ENCODE measurements at places on chromosomes 7 and 10.

- no peak for DNase-seq
Measured at GRCh38 chr7:107989618-107990373, 13.2 kb downstream of the LAMB1 start.

GRCh38 chr7:44193011-44193802, 4.0 kb upstream of the GCK start:
- DNase-seq: no peak

GRCh38 chr7:121076350-121077164, 88.0 kb downstream of the CPED1 start:
- DNase-seq: no peak

DNA sequence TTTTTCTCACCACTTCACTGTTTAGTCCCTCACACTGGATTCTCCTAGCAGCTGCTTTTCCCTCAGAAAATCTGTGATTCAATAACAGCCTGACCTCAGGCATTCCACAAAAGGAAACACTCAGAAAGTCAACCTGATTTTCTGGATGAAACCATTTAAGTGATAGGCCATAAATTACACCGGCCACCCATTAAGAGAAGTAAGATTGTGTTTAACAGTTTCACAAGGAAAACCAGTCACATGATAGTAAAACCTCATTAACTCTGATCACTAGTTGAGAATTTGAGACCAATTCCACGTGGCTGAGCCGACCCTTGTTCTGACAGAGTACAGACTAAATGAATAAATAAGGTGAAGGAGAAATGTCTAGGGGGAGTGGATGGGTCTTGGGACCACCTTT, 7.7 kb downstream of the GRM8 start:
- DNase-seq: no peak

DNA sequence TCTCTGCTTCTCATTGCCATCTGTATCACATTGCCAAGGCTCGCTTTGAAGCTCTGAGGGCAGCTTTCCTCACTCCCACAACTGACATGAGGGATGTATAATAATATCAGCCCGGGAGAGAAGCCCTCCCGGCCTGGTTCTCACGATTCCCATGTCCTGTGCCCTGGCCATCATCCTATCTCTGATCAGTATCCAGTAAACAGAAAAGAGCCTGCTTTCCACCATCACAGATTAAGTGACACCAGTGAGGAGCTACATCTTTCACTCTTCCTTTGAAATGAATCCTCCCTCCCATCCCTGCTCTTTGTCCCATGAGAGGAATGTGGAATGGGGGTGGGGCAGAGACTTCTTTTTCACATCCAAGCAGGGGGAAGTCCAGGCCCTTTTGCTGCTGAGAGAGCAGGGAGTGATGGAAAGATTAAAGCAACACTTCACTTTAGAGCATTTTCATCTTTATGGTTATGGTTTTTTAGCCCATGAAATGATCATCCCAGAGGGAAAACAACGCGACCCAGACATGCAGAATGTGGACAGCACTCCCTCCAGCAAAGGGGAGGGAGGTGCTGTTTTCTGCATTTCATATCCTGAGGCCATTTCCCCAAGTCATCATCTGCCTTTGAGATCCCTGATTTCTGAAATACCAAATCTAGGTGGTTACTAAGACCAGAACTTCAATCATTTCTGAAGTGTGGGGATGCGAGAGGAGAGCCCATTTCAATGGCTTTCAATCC, 84.6 kb upstream of the LYZL1 start:
- DNase-seq: no peak

GRCh38 chr10:9869205-9869604, 1148.5 kb upstream of the CELF2 start:
- no peak for DNase-seq

- no peak for DNase-seq
Measured at GRCh38 chr10:104230490-104230889, 1.7 kb downstream of the CFAP43 start.

GRCh38 chr10:84541289-84541637, 212.9 kb downstream of the CCSER2 start:
- DNase-seq: no peak

DNA sequence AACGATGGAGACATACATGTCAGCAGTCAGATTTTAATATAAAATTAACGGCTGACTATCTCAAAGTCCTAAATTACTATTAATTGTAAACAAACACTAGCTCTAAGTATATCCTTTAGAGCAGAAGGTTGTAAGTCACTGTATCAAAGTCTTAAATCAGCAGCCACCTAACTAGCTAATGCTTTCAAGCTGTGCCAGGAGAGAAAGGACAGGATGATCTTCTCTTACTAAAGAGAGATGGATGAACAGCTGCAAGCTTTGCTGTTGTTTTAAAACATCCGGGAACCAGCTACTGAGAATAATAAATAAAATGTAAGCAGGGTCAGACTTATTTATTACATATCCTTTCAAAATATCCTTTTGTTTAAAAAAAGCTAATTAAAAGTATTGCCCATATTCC, 24.0 kb upstream of the ABLIM1 start:
- DNase-seq: no peak

DNA sequence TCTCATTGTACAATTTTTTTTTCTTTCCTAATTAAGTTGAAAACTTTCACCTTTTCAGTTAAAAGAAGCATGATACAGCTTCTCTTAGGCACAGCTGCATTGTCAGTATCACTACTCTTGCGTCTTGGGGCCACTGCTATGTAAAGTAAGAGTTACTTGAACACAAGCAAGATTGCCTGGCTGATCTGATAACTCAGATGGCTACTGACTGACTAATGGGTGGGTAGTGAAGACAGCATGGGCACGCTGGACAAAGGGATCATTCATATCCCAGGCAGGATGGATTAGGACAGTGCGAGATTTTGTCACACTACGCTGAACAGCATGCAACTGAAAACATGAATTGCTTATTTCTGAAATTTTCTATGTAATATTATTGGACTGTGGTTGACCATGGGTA, 11.6 kb upstream of the ADAMTS14 start:
- DNase-seq: no peak

GRCh38 chr10:105973360-105973759, 1191.1 kb downstream of the SORCS1 start:
- no peak for DNase-seq

DNA sequence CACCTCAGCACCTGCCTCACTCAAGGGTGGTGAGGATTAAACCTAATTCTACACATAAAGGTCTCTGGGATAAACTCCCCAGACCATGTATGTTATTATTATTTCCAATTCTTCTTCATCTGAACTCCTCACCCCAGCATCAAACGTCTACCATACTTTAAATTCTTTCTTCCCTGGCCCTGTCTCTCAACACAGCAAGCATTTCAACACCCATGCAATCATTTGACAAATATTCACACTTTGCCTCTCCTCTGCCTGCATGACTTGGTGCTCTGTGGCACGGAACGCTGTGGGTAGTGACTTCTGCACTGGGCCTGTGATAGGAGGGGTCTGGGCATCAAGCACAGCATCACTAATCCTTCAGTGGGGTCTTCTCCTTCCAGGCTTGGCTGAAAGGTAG, 490.8 kb downstream of the TNS3 start:
- DNase-seq: no peak

- no peak for DNase-seq
Measured at GRCh38 chr7:44709011-44709915, 39.4 kb upstream of the ZMIZ2 start.

DNA sequence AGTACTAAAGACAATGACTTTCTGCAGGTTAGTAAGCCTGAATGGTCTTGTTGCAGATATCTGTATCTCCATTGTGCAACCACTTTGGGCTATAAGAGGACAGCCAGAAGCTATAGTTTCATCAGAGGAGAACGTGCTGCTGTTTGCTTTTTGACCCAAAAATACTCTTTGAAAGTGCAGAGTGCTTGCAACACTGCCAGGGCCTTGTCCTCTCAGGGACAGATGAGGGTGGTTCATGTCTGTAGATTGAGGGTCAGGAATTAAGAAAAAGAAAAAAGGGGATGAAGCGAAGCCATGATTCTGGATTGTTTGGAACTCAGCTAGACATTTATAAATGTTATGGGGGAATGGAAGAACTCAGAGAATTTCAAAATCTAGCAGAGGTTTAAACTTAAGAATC, 212.5 kb downstream of the SEC23IP start:
- no peak for DNase-seq

- DNase-seq: no peak
Measured at GRCh38 chr7:108001764-108002725, 916 bp downstream of the LAMB1 start.

DNA sequence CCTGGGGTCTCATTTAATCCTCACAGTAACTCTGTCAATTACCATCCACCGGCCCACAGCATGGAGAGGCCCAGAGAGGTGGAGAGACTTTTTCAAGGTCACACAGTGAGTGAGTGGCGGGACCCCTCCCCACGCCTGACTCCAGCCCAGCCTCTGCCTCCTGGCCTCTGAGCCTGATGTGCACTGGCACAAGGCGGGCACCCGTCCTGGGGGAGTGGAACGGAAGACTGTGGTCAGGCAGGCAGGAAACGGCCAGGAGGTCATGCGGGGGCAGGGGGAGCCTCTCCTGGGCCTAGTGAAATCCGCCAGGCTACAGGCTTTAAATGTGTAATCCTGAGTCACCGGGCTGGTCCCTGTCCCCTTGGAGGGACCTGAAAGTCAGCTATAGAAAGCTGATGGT, 32.2 kb downstream of the ZCCHC24 start:
- DNase-seq: no peak

DNA sequence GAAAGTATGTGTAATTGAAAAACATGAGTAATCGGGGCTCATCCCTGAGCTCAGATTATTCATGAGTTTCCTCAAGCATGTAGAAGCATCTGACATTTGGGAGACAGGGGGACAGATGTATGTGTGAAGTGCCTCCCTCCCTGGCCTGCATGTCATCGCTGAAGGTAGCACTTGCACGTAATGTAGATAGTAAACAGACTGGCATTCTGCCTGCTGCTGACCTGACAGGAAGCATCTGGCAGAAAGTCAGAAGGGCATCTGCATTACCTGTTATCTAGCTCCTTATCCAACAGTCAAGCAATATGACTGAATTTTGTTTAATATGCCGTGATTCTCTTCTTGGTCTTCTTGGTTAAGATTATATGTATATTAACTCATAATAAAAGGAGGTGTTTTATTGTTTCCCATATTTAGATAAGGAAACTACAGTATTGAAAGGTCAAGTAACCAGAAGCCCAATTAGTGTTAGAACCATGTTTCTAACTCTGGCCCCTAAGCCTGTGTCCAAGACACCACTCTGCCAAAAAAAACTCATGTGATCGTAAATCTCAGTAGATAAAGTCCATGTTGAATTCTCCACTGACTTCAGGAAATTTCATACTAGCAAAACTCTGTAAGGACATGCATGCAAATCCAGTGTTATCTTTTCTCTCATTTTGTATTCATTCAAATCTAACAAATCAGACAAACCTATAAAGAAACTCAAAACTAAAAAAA, 918.1 kb upstream of the MBL2 start:
- no peak for DNase-seq

GRCh38 chr10:47317251-47317650, 5.0 kb upstream of the GDF2 start:
- DNase-seq: no peak

DNA sequence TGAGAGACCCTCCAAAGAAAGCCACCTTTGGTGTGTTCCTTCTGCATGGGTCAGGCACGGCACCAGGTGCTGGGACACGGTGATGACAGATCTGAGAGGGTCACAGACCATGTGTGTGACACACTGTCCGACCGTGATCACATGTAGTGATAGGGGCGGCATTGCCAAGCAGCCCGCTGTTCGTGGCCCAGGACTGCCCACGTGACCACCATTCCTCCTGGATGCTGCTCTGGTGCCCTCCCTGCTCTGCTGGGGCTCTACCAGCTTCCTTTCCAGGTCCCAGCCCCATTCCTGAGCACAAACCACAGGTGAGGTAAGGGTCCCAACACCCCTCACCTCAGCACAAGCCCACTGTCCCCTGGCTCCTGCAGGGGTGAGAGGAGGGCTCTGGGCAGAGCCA, 10.1 kb upstream of the SLC18A3 start:
- DNase-seq: no peak

DNA sequence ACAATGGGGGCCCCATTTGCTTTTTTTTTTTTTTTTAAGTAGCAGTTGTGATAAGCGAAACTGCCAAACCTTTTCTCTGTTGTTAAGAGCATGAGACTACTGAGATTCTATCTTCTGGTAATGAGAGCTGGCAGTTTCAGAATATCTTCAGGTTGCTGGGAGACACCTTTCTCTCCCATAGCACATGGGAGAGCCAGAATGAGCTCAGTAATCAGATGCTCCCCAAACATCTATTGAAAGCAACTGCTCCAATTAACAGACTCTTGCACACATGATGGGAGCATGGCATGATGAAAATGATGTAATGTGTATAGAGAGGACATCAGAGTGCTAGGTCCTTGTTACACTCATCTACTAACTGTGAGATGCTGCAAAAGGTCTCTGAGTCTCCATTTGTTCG, 18.8 kb downstream of the MYO3A start:
- no peak for DNase-seq

DNA sequence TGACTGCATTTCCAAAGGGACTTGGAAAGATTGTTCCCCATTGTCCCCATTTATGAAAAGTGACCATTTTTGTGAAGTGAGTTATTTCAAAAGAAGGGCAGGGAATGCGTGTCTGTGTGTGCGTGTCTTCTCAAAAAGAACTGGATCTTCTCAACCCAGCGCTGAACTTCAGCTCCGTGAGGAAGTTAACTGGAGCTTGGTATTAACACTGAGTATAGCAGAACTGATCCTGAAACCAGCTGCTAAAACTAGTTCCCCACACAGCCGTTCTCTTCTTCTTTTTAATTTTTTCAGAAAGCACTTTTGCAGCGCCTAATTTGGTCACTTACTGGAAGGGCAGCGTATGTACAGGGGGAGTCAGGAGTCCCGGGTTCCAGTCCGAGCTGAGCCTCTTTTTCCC, 45.8 kb upstream of the PLEKHA1 start:
- no peak for DNase-seq

- DNase-seq: no peak
Measured at GRCh38 chr10:49734676-49735075, 27.4 kb downstream of the OGDHL start.

- no peak for DNase-seq
Measured at GRCh38 chr10:110074758-110075671, 67.2 kb downstream of the ADD3 start.

- no peak for DNase-seq
Measured at GRCh38 chr10:78327778-78328591, 294.3 kb downstream of the RPS24 start.

GRCh38 chr10:126012485-126012884, 116.1 kb downstream of the FANK1 start:
- no peak for DNase-seq

- no peak for DNase-seq
Measured at GRCh38 chr10:12697764-12698163, 303.7 kb downstream of the CCDC3 start.

GRCh38 chr10:110045772-110046171, 38.0 kb downstream of the ADD3 start:
- DNase-seq: no peak
